Stimulated activated CD8-positive, alpha-beta memory T cell treated with anti-CD3 and anti-CD28 coated beads, Interleukin-7, amount 100 ng/mL, for 1 hour (primary cell): ENCODE measurements at places on chromosomes 12 and 14.

- no peak for DNase-seq
These were observed 96.3 kb downstream of the CACNA1C start for GRCh38 chr12:2149091-2149490.

GRCh38 chr12:13198241-13198640 is 1.7 kb downstream of the EMP1 start:
- no peak for DNase-seq

DNA sequence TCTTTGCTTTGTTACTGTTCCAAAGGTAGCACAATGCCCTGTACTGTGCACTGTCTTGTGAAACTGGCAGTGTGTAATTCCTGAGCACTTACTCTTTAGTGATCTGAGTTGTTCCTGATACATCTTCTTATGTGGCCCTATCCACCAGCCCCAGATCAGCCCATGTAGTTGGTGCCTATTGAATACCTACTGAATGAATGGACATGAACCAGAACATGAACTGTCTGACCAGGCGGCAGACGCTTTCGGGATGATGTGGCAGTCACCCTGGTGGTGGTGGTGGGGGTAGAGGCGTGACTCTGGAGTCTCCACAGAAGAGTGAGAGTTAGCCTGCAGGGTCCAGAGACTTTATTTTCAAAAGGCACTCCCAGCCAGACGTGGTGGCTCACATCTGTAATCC is 46.6 kb upstream of the PAPOLA start:
- DNase-seq: no peak

- no peak for DNase-seq
These were observed 199.8 kb downstream of the RBM19 start for GRCh38 chr12:113766131-113766878.

- DNase-seq: no peak
These were observed 9.6 kb downstream of the BICDL1 start for GRCh38 chr12:119998471-119999245.

DNA sequence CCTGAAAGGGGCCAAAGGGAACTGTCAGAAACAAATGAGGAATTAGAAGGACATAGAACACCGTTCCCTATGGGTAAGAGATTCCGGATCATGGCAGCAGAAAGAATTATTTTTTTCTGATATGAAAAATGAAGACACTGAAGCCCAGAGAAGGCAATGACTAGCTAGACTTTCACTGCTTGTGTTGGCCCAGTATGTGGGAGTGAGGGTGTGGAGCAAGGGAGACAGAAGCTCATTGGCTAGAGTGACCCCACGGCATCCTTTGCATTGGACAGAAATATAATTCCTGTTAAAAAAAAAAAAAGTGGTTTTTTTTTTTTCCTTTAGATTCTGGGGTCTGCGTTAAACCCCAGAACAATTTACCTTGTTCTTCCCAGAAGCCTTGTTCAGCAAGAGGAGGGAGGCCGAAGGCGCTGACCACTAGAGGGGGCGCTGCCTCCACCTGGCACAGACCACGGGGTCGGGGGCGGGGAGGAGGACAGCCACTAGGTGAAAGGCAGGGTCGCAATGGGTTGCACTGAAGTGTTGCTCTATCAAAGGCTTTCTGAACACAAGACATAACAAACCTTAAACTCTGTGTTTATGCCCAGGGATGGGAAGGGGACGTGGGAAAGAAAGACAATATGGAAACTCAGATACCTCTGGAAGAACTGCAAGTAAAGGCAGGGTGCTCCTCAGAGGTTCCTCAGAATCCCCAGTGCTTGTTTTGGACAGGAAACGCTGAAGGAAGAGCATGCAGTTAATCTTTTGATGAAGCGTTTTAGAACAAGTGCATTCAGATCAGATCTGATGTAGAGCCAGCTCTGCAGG is 156.8 kb downstream of the KCNA5 start:
- no peak for DNase-seq

- no peak for DNase-seq
These were observed 23.1 kb upstream of the NKX2-8 start for GRCh38 chr14:36605506-36605857.

DNA sequence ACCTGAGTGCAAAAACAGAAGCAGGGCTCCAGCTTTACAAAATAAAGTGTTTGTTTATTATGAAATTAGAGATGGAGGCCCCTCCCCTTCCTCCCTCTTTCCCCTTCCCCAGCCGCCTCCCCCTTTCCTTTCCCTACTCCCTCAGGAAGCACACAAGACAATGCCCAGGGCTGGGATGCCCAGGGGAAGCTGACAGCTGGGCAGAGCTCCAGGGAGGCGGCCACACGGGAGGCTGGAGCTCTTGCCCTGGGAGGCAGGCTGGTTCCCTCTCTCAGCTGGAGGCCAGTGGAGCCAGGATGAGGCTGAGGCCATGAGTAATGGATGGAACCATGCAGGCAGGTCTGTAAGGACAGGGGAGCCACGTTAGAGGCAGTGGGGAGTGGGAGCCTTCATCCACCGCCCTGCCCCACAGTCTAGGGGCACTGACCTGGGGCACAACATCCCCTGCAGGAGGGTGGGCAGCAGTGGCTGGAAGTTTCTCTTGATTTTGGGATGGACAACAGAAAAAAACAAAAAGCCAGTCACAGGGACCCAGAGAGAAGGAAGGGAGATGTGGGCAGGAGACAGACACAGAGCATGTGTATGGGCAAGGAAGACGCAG is 5.1 kb downstream of the PSMB11 start:
- DNase-seq: no peak

- no peak for DNase-seq
These were observed 52.9 kb downstream of the APOBEC1 start for GRCh38 chr12:7612851-7613250.

- no peak for DNase-seq
These were observed 50.9 kb downstream of the CHST11 start for GRCh38 chr12:104507672-104508071.

DNA sequence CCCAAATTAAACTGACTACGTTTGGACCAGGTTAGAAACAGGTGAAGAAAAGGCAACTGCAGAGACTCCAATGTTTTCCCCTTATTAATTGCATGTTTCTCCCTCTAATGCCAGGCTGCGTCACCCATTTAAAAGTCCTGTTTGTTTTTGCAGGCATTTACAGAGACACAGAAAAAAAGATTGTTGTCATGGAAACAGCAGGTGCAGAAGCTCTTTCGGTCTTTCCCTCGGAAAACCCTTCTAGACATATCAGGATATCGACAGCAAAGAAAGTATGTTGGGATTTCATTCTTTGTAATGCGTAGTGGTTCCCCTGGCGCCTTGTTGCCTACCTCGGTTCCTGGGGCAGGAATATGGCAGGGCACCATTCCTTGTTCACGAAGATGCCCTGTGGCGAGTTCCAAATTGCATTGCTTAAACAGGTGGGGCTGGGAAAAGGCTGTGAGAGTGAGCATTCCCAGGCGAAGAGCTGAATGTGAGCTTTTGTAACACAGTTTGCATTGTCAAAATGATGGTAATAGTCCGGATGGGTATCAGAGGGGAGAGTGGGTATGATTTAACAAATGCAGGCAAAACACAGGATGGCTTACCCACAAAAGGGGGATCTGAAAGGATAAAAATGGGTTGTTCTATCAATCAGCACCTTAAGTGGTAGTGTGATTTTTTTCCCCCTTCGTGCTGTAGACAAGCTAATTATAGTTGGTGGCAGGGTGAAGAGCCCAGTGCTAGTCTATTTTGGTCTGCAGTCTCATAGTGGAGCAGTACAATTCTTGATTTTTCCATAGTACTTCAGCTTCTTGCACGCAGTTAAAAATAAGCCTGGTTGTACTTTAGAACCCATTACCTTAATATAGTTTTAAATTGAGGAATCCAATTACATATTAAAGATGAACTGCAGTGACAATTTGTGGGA is 132.4 kb downstream of the GCH1 start:
- DNase-seq: no peak

DNA sequence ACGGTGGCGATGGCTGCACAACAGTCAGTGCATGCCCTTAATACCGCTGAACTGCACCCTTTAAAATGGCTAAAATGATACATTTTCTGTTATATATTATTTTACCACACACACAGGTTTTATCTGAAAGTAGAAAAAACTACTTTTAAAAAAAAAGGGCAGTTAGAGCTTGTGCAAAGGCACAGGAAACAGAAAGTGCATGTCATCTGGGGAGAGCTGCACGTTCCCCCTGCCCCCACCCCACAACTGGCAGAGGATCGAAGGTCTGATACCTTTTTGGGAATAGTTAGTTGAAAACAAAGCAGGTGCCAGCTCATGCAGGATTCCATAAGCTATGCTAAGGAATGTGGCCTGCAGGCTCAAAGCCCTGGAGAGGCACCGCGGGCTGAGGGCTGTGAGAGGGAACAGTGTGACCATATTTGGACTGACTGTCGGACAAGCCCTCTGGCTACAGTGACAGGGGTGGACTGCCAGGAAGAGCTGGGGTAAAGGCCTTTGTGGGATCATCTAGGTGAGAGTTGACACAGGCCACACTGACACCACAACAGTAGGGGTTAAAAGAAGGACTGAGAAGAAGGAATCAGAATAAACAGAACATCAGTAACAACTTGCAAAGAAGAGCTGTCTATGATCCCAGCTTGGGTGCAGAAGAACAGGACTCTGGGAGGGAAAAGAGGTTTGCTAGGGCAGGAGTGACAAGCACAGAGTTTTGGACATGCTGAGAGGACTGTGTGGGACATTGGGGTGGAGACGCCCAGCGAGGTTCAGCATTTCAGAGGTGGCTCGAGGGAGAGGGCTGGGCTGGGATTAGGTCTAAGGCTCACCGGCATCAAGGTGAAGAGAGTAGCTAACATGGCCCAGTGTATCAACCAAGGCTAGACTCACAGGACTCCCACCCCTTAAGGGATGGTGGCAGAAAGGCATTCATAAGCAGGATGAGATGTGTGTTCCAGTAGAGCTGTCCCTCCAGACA is 54.6 kb downstream of the ACTN1 start:
- no peak for DNase-seq

DNA sequence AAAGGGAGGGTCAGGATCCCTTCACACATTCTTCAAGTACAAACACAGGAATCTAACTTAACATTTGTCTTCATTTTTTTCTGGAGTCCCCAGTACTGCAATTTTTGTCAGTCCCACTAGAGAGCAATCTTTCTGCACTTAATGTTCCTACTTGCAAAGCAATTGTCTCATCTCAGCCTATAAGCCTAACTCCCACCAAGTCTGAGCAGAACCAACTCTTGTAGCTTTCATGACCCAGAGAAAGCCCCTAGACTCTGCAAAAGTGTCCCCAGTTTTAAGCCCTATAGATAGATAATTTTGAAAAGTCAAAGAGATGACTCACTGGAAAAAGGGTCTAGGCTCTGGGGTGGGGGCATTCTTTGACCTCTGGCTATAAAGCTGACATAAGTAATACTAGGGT is 1.8 kb upstream of the ZBTB39 start:
- DNase-seq: no peak

- DNase-seq: no peak
These were observed 1.5 kb downstream of the CAPRIN2 start for GRCh38 chr12:30753233-30753632.

- DNase-seq: no peak
These were observed 65.4 kb downstream of the ZFP36L1 start for GRCh38 chr14:68727315-68728047.

GRCh38 chr12:112938751-112939150 is 477 bp downstream of the OAS3 start:
- DNase-seq: no peak

DNA sequence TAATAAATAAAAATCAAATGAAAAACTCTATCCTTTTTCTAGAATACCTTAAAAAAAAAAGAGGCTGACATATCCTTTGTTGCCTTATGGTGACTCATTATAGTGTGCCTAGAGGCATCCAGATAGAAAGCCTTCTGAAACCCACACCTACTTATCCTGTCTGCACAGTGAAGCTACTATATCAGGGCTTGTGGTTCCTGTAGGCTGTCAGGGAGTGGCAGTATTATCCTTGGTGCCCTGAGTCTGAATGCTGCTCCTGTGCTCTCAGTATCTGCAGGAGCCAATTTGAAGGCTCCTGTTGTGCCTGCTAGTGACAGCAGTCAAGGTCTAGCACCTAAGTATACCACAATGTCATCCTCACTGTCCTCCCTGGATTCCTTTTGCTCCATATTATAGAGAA is 168.4 kb upstream of the AVPR1A start:
- DNase-seq: no peak

- no peak for DNase-seq
These were observed 61.6 kb downstream of the SERPINA3 start for GRCh38 chr14:94673781-94674231.

DNA sequence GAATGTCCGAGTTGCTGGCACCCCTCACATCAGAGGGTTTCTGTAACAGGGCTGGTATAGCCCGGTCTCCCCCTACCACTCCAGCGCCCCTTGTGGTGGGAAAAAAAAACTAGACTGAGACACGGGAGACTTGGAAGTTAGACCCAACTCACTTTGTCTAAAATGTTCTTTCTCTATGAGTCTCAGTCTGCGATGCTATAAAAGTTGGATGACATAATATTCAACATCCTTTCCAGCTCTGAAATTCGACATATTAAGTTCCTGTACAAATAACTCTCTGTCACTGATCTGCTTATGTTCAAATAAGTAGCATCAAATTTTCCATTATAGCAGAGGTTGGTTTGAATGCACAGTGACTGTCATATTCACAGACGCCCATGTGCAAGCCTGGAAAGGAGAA is 25.7 kb upstream of the TC2N start:
- DNase-seq: no peak

- DNase-seq: no peak
These were observed 53.6 kb upstream of the SRSF5 start for GRCh38 chr14:69713209-69713781.

DNA sequence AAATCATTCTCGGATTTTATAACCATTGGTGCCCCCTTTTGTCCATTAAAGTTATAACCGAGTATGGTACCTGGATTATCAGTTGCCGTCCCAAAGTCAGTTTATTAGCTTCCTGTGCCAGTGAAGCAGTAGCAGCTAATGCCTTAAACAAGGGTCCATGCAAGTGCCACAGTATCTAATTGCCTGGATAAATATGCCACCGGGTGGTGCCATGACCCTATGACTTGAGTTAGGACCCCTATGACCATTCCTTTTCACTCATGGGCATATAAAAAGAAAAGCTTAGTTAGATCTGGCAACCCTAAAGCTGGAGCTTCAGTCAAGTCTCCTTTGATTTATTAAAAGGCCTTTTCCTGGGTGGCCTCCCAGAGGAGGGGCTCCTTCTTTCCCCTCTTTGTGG is 1314.6 kb downstream of the TMEM121 start:
- DNase-seq: no peak

DNA sequence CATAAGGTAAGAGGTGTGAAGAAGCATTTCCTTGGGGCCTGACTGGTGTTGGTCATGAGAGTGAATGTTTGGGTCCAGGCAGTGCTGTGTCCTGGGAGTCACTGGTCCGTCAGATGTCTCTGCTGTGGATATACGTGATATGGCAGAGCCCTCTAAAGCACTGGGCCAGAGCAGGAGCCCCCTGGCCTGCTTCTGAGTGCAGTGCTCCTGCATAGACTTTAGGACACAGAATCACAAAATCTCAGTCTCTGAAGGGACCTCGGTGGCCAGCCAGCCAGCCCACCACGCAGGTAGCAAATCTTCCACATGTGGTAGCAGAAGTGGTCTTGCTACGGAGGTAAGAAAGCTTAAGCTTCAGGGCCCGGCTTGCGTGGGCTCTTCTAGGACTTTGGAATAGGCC is 18.5 kb upstream of the AQP2 start:
- DNase-seq: no peak

- DNase-seq: no peak
These were observed 1598.4 kb upstream of the TMEM132C start for GRCh38 chr12:126668538-126668937.

- DNase-seq: peak; percentile 88
These were observed 5.6 kb upstream of the CRIP1 start for GRCh38 chr14:105480807-105481801.

GRCh38 chr14:20799892-20800544 is 2.6 kb downstream of the RNASE1 start:
- no peak for DNase-seq
